Brain (organoid and tissue), 16 donors: ENCODE measurements at places on chromosomes 1 and 21.

DNA sequence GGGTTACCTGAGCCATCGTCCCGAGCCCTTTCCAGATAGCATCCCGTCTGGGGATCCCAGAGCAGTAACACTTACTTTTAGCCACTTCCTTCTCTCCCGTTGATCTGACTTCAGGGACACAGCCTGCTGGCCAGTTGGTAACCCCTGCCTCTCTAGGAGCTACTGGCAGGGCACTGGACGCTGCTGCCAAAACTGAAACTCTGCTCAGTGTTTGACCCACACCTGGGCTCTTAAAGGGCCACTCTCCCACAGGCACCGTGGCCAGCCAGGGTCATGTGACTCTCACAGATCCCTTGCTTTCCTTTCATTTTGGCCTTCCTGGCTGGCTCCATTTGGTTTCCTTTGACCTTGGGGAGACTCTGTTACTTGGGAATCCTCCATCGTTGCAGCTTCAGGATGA is at the start of gene PIGR:
Gene PIGR, minus strand, starts transcription at position 206 of the 400 bp plus-strand sequence. CDS start 5,935 bp downstream, outside the sequence.
- DNase-seq, result no peak

- DNase-seq, result no peak
Measured at GRCh38 chr1:169753549-169753948, 19.7 kb upstream of the SELE start.

GRCh38 chr1:51190961-51191360 is 45.1 kb upstream of the RNF11 start:
- no peak for DNase-seq

DNA sequence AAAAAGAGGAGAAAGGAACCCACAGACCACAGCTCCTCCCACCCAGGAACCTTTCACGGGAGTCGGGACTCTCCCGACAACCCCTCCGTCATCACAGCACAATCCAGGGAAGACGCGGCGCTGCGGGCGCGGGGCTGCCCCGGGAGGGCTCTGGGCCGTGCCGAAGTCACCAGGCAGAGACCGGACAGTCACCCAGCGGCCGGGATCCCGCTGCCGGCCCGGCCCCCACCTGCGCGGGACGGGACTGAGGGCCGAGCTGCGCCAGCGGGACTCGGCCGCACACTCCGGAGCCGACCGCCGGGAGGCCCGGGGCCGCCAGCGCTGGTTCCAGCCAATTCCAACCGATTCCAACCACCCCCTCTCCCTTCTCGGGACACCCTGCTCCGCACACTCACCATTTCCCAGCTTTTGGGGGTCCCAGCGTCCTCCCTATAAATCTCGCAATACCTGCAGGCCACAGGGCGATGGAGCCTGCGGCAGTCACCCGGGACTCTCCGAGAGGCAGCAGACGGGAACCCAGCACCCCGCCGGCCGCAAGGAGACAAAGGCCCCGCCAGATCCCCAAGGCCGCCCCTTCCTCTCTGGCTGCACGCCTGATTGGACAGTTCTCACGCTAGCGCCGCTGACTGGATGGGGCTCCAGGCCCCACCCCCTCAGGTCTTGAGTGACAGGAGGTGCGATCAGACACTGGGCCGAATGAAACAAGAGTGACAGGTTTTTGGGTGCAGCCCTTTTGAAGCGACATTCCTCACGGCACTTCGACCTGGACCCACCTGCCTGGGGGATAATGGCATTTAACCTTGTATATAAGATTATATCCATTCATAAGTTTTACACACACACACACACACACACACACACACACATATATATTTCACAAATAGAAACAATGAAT is at the start of gene ZNF695:
Gene ZNF695, minus strand, starts transcription at position 547 of the 895 bp plus-strand sequence. Its CDS starts 149 bp downstream, at position 398.
- DNase-seq, result peak; percentile 99

GRCh38 chr1:8182034-8182761 is 135.7 kb upstream of the SLC45A1 start:
- no peak for DNase-seq

DNA sequence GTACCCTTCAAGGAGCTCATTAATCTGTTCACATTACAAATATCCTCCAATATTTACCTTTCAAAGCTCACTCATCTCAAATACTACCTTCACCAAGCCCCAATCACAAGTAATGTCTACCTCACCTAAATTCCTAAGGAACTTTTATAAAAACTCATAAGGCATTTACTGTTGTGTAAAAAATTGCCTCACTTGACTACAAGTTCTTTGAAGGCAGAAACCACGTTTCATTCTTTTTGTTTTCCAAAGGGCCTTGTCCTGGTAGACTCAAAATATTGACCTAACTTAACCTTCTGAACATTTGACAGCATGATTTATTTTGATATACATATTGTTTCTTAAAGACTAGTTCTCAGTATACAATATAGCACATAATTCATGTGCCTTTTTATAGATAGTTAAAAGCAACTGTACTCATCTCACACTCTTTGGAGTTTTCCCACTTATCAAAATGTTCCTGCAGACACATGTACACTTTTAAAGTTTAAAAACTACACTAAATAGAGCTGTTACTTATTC is 2.5 kb downstream of the USP33 start:
- DNase-seq, result no peak

GRCh38 chr1:84069236-84069845 is 70.4 kb upstream of the TTLL7 start:
- no peak for DNase-seq

DNA sequence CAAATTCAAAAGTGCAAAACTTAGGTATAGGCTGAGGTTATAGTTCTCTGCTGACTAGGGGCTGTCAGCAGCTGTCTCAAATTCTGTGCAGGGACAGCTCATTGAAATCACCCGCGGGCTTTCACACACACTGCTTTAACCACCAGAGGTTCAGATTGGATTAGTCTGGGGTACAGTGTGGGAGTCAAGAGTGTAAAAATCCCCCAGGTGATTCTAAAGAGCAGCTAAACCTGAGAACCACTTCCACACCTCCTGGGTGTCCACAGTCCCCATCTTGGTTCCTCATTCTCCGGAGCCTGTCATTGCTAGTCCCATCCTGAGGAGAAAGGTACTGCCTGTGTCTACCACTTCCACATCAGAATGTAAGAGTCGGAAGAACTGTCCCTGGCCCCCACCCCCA is 9.9 kb upstream of the TDRD10 start:
- no peak for DNase-seq

DNA sequence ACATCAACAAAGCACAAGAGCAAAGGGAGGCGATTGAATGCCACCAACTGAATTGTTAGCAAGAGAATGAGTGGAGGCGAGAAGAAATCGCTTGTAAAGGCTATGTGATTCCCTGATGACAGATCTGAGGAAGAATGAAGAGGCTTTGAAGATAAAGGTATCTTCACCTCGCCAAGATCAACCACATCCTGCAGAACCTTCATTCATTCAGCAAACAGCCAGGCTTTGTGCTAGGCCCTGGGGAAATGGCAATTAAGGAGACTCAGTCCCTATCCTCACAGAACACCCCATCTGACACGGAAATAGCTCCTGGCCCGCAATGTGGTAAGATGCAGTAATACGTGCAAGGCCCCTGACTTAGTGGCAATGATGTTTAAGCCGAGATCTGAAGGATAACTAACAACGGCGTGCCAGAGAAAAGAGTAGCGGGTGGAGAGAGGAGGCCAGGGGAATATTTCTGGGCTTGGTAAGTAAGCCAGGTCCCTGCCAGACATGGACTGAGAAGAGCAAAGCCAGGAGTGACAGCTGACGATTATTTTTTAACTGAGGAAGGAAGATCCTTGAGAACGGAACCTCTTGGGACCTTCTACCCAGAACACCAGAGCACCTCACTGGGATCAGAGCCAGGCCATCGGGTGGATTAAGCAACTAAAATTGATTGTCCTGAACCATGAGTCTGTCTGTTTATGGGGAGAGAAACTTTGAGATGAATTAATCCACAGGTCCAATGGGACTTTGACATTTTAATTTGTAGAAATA is 4.6 kb upstream of the VSIG8 start:
- DNase-seq, result no peak

DNA sequence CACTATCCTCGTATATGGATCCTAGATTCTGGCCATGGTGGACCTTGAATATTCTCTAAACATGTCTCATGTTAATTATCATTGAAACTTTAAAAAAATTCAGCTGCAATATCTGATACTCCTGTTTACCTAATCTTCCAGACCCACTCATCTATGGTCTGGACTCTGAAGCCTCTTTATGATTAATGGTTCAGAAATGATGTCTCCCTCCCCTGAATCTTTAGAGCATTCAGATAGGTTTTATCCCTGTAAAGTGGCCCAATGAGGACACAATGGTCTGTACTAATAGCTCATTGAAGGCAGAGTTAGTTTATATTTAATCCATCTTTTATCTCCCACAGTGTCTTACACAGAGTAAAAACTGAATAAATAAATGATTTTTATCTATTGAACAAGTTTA is 53.0 kb upstream of the DUSP10 start:
- no peak for DNase-seq

DNA sequence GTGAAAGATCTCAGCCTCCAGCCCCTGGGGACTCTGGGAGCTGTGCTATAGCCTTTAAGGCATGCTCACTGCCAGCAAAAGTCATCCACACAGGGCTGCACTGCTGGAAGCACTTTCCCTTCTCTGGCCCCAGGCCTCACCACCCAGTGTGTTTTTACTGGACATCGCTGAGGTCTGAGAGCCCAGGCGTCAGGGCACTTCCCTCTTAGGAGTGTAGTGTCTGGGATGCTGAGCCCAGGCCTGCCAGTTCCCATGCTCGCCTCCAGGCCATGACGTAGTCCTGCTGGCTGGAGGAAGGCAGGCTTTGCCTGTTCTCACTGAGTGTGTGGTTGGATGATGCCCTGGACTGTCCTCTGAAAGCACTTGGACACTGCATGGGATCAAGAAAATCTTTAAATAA is 101.2 kb downstream of the GDAP2 start:
- DNase-seq, result no peak

- DNase-seq, result no peak
Measured at GRCh38 chr21:33966324-33966949, 50.8 kb upstream of the ATP5PO start.

- no peak for DNase-seq
Measured at GRCh38 chr1:78511334-78511733, 20.6 kb downstream of the PTGFR start.

DNA sequence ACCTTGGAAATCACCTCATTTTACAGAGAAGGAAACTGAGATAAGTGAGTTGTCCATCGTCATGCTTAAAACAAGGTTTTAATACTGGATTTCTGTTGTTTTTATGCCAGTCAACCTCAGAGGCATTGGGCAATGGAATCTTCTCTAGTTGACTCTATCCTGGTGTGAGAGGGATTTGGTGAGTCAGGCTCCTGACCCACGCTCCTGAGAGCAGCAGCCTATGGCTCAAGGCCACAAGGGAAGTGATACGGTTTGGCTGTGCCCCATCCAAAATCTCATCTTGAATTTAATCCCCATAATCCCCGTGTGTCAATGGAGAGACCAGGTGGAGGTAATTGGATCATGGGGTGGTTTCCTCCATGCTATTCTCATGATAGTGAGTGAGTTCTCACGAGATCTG is 90.1 kb downstream of the TLR5 start:
- DNase-seq, result no peak
